ENCODE measurements at places on chromosomes 1 and 21.
A peak's percentile ranks its signal among the peaks of the same experiment; 100 is the strongest.

DNA sequence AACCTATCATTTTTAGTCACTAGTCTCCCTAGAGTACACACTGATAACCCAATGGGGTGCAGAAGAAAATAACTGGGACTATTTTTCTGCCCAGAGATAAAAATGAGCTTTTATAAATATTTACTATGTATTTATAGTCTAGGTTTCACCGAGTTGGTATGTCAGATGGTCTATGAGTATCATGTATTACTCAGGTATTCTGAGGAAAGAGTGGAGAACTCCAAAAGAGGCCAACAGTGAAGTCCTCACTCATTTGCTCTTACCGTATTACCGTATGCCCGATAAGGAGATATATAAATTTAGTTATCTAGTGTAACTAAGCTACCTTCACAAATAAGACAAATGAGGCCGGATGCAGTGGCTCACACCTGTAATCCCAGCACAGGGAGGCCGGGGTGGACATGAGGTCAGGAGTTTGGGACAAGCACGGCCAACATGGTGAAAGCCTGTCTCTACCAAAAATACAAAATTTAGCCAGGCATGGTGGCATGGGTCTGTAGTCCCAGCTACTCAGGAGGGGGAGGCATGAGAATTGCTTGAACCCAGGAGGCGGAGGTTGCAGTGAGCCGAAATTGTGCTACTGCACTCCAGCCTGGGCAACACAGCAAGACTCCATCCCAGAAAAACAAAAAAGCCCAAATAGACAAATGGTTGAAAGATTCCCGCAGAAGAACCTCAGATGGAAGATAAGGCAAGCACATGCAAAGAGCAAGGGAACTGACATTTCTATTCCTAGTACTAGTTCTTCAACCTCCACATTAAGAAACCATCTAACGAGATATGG is 15.6 kb downstream of the CSDE1 start:
- no peak for DNase-seq

DNA sequence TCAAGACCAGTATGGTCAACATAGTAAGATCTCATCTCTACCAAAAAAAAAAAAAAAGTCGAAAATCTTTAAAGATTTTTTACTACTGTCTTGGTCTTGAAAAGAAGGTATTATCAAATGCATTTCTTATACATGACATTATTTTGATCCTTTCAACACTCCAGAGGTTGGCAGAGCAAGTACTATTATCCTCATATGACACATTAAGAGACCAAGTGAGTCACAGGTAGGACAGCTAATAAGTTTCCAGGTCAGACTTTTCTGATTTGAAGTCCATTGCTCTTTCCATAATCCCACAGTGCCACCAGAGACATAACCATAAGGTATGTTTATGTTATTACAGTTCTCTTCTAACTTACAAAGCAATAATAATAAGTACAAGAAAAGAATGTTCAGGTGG is 15.2 kb downstream of the DBT start:
- DNase-seq = no peak

GRCh38 chr1:109924316-109924715 is 13.7 kb downstream of the CSF1 start:
- DNase-seq = no peak

DNA sequence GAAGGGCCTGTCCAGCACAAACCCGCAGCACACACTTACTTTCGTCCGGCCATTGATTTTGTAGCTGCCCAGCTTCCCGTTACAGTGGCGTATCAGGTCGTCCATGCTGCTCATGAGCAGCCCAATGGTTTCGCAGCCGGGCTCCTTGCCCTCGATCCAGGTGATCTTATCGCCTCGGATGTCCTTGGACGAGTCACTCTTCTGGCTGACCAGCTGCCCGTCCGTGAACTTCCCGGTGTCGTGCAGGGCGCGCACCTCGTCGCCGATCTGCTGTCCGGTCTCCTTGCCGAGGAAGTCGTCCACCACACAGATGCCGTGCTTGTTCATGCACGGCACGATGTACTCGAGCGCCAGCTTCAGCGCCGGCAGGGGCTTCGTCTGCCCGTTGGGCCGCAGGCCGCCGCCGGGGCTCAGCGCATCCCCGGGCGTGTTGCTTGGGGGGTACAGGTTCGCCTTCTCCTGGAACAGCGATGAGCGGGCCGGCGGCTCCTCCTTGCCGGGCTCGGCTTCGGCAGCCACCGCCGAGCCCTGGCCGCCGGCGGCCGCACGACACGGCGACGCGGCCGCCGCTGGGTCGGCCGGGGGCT is 1.0 kb downstream of the EGLN1 start:
- DNase-seq = no peak

DNA sequence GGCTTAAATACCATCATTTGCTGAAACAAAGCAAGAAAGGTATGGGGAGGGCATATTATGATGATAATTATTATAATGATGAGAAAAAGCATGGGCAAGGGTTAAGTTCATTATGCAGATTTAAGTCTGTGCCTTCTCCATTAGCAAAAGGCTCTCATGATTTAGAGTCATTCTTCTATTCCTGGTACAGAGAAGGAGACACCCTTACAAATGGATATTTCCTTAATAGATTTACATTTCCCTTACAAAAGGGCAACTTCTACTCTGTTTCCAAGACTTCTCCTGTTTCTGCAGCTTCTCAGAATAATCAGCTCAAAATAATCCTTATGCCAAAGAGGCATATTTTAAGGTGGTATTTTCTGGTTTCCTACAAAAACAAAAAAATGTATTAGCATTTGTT is 121.1 kb upstream of the CAMK1G start:
- no peak for DNase-seq

DNA sequence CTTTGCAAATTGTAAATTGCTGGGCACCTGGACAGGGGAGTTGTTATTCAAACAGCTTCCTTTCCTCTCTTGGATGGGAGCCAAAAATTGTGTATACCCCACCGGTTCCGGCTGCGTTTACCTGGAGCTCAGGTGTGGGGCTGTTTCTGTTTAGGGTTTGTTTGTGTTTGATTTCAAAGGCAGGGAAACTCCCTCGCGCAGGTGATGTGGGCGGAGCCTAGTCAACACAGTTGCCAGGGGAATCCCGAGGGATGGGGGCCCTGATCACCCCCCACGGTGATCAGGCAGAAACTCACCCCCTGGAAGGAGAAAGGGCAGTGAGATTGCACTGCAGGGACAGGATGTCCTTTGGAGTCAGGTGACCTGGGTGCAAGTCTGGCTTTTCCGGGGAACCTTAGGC is 28.3 kb downstream of the CDCP2 start:
- DNase-seq = no peak

- no peak for DNase-seq
Observed at GRCh38 chr1:110952031-110952430, 11.7 kb downstream of the LRIF1 start.

DNA sequence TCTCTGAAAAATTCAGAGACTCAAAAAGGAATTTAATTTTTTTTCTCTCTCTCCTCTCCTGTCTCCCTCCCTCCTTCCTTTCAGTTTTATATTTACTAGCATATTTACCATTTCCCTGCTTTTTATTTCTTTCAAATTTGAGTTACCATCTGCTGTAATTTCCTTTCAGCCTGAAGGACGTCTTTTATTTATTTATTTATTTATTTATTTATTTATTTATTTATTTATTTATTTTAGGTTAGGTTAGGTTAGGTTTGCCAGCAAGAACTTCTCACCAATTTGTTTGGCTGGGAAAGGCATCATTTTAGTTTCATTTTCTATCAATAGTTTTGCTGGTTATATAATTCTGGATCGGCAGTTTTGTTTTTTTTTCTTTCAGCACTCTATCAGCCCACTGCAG is 231.7 kb upstream of the ZRANB2 start:
- DNase-seq = no peak

DNA sequence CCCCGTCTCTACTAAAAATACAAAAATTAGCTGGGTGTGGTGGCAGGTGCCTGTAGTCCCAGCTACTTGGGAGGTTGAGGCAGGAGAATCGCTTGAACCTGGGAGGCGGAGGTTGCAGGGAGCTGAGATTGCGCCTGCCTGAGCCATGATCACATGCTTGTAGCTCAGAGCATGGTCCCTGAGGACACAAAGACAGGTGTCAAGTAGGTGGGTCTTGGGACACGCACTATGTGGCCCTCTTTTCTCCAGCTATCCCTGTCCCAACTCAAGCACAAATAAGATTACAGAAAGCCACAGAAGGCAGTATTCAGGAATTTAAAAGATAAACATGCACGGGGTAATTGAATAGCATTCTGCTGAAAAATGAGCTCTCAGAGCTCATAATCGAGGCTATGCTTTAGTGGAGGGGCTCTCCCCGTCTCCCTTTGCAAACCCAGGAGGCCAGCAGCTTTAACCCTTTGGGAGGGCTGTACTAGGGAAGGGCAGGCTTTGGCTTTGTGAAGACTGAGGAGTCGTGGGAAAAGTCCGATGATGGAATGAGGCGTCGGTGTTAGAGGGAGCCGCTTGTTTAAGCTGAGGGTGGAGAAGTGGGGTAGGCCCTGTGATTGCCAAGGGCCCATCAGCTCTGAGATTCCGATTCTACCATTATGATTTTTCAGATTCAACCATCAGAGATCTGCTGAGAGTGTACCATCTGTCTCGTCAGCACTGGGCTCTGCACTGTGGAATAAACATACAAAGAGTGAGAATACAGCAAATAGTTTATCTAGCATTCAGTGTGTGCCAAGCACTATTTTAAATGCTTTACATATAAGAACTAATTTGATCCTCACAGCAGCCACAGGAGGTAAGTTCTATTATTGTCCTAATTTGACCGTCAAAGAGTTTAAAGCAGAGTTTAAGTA is 59.7 kb upstream of the CD34 start:
- no peak for DNase-seq

- no peak for DNase-seq
Observed at GRCh38 chr1:2566101-2567045, 10.2 kb downstream of the TNFRSF14 start.

DNA sequence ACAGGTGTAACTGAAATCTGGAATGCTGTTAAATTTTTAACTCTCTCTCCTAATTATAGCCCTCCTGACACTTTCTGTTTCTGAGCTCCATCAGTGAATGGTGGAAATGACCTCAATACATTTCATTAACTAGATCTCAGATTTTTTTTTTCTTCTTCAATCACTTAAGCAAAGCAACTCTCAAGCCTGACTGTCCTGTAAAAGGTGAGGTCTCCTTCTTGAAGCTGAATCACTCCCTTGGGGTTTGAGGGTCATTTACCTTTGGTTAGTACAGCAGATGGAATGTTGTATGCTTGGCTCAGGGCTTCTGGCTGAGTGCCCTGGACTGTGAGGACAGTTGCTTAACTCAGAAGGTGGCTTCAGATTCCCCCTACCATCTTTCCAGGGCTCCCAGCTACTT is 518.7 kb downstream of the PTPRC start:
- DNase-seq = no peak

- no peak for DNase-seq
Observed at GRCh38 chr1:62989497-62989896, 205.6 kb downstream of the ATG4C start.

GRCh38 chr1:168138134-168138533 is 1.4 kb upstream of the GPR161 start:
- no peak for DNase-seq

DNA sequence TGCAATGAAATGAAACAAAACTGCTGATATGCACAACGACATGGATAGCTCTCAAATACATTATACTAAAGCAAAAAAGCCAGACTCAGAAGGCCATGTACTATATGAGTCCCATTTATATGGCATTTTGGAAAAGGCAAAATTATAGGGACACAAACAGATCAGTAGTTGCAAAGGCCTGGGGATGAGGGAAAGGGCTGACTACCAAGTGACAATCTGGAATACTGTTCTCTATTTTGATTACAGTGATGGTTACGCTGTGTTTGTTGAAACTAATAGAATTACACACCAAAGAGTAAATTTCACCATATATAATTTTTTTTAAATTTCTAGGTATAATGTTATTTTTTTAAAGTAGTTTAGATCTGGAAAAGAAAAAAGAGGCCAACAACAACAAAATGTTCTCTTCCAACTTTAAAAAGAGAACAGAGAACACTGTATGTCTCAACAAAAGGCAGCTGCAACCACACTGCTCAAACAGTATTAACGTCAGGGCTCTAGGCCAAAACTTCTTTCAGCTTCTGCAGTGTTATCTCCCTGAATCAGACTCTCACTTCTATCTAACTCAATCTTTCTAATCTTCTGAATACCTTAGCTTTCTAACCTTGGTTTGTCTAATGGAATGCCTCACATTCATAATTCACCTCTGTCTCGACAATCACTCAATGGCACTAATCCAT is 75.8 kb downstream of the FOXJ3 start:
- no peak for DNase-seq

DNA sequence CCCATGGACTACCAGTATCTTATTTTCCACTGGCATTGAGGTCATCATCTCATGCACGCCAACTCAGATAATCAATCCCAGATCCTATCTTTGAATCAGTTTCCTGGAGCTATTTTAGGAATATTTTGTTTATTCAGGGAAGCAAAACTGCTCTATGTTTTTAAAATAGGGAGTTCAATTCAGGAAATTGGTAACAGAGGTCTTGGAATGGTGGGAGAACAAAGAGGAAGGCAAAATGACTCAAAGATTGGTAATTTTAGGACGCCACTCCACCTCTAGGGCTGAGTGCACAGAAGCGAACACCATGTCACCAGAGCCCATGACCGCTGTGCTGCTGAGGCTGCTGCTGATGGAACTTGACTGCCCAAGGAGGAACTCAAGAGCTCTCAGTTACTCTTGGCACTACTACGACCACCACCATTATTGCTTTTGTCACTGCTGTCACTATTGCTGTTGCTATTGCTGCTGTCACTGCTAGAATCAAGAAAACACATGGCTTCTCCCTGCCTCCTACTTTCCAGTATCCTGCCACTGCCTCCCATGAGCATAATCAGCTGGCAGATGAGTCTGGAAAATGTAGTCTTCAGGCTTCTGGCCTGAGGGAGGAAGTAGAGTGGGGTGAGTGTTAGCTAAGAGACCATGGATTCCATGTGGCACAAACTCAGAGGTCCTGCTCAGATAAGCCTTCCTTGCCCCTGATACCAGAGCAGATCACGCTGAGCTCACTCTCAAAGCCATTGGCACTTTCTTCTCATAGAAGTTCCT is 71.6 kb upstream of the CNIH3 start:
- DNase-seq = no peak

GRCh38 chr21:41431788-41432548 is 5.9 kb downstream of the MX1 start:
- DNase-seq = no peak

GRCh38 chr1:163528710-163529348 is 207.1 kb downstream of the NUF2 start:
- peak; percentile 16 for DNase-seq

- DNase-seq = no peak
Observed at GRCh38 chr1:30604801-30605440, 118.5 kb downstream of the MATN1 start.

DNA sequence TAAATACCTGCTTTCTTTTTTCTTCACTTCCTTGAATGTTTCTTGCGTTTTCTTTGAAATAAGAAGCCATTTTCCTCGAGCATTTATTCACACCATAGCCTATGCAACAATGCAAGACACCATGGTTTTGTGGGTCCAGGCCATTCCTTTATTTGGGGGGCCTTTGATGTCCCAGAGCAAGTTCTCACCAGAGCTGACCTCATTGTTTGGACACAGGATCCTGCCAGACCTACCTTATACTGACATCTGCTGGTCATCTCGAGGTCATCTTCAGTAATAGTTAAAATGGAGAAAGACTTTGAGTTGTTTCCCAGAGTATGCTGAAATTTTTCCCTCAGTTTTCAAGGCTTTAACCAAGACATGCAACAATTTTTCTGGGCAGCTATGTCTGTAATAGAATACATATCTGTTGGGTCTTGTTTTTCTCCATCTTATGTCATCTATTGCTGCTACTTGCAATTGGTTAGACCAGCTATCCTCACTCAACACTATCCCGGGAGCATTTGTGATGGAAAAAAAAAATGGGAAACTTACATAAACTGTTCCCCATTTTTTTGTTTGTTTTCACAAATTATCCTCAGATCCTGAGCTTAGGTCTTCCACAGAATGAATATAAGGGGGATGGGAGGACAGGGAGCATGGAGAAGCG is 34.0 kb upstream of the BACE2 start:
- DNase-seq = no peak

Data from amniotic stem cell (primary cell).